ENCODE measurements at places on chromosomes 5 and 9.

DNA sequence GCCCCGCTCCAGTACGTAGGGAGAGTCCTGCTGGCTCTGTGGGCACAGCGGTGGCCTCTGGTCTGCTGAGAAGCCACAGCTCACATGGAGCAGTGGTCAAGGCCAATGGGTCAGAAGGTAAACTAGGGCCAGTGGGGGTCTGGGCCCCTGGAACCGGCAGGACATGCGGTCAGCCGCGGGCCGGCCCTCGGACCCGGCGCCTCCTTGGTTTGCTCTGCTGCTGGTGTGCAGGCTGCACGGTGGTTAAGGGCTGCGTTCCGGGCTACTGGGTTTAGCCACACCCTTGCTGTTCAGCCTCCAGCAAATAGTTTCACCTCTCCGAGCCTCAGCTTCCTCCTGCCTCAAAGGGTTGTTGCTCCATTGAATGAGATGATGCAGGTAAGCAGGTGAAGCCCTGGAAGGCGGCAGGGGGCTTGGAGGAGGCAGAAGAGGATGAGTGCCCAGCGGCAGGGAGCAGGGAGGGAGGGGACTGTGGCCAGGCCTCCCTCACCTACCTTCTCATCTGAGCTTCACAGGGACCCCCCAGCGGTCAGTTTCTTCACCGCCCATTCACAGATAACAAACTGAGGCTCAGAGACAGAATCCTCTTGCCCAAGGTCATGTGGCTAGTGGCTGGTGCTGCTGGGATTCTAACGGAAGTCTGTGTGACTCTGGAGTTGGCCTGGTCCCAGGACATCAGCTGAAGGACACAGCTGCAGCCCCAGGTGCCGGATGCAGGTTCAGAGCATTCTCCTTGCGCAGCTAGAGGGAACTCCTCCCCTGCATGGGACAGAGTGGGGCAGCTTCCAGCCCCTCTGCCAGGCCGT is 3.7 kb upstream of the COL5A1 start:
- DNase-seq = no peak

DNA sequence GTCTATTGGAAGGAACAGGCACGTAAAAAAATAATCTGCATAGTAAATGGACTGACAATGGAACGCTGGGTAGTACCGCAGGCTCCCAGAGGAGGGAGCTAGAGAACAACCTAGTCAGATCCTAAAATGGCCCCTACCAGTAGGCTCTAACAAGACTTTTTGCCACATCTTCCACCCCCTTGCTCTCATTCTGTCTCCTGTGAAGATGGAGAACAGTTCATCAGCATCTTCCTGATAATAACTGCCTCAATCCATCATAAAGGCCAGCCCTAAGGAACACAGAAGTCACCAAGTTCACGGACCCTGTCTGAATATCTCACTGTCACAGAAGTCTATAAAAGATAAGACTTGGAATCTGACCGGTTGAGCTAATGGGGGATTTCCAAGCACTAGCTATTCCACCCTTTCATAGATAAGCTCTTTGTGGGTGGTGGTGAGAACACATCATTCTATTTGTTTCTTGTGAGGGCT is 133.4 kb downstream of the SLC1A3 start:
- DNase-seq = peak; percentile 15

- no peak for DNase-seq
Observed at GRCh38 chr5:174514983-174515394, 209.4 kb upstream of the MSX2 start.

DNA sequence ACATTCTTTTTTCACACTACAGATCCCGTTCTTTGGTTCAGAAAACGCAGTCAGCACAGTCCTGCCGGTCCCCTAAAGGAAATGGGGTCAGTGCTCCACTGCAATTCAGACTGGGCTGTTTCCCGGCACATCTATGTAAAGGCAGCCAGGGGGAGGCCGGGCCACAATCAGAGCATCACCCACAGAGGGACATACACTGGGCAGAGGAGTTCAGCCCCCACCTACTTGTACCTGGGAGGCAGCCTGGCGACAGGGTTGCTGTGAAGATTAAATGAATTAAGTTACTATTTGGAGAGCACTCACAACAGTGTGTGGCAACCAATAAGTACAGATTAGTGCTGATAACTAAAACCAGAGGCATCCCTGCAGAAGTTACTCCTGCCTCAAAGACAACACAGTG is 4.5 kb downstream of the PTPN3 start:
- no peak for DNase-seq

DNA sequence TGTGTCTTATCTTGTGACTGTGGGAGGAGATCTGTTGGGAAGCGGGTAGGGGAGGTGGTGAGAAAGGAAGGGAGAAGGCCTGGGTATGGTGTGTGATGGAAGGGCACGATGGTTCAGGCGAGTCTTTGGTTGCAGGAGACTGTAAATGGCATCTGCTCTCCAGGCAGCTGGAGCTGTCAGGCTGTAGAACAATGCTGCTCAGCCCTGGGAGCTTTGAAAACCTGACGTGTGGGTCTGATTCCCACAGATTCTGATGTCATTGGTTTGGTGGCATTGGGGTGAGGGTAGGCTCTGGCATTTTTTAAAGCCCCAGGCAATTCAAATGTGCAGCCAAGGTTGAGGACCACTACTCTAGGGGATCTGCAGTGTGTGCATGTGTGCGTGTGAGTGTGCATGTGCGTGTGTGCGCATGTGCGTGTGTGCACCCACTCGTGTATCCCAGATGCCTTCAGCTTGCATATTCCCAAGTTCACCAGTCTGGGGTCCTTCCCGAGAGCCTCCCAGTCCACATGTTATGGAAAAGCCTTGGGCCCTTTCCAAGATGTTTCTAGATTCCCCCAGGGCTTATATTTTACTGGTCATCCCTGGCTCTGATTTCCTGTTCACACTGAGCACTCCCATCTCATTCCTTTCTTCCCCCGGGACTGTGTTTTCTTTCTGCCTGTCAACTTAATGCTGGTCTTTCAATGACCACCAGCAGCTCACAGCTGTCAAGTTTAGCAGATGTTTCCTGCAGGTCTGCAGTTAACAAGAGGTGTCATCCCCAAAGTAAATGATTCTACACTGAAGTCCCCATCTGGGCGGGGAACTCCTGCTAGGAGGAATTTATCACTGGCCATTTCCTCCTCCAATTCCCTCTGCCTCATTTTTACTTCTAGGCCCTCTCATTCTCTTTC is 34.0 kb downstream of the BOD1 start:
- peak; percentile 33 for DNase-seq

GRCh38 chr5:124745928-124746915 is at the start of gene ZNF608:
ZNF608 (minus strand) TSS chr5:124746639; CDS start chr5:124744989, 1,650 bp downstream.
- DNase-seq = no peak
